ENCODE measurements at places on chromosomes 2 and 18.

DNA sequence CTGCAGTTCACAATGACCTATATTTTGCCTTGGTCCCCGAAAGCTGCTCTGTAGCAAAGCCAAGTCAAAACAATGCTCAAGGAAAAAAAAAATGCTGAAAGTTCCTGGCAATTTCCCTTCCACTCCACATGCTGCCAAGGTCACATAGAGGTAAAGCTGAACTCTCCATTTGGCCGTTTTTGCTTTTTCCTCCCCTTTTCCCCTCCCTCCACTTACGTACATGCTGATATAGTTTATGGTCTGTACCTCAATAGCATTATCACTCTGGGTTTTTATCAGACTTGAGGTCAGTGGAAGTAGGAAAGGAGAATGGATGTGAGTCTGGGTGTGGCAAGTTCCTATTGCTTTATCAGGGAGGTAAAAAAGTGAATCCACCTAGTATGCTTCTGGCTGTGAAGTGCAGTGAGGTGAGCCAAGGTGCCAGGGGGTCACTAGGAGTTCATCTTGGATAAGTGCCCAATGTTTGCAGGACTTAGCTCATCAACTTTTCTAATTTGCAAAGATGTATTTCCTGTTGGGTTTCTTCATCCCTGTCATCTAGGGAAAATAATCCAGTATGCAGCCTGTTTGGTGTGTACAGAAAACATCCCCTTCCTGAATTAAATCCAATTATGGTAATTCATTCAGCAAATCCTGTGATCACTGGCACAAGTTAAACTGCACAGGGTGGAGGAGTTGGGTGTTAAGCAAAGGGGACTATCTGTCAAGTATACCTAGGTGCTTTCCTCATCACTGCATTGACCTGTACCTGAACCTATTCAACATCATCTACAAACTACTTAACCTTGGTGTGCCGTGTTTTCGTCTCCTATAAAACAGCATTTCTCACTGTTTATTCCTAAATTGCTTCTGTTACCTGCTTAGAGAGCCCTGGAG lies 124.3 kb upstream of the CYP26B1 start:
- DNase-seq = no peak

GRCh38 chr2:121698318-121698930 lies 38.3 kb downstream of the NIFK start:
- DNase-seq = no peak

DNA sequence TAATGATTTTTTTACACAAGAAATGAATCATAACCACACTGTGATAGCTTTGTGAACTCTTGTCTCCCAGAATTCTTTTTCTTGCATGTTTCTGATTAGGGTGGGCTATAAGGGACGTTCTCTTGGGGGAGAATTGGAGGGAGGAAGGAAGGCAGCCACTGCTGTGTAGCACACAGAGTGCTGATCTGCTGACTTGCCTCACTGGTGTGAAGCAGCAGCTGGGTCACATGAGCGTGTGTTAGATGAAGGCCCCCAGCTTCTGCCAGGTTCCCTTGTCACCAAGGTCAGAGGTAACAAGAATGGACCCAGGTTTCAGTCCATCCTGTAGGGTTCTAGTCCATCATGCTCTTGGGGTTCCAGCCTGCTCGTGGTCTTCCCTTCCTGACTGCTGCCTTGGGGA lies 107.4 kb upstream of the GLI2 start:
- DNase-seq = no peak

GRCh38 chr2:43038696-43039094 lies 187.7 kb downstream of the ZFP36L2 start:
- peak; percentile 59 for DNase-seq

DNA sequence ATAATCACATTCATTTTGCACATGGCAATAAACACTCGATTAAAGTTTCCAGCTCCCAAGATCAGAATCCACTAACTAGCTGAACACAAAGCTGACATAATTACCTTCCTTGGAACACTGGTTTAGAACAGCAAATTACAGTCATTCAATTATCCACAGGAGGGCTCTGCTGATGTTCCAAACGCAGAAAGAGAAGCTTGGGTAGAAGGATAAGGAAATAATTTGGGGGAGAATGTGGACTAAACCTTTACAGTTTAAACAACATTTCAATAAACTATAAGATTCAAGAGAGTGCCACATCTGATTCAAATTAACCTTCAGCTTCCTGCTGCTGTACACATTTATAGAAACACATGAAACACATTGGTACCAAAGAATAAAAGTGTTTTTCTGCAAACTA lies 67.8 kb upstream of the ARL4C start:
- peak; percentile 34 for DNase-seq

DNA sequence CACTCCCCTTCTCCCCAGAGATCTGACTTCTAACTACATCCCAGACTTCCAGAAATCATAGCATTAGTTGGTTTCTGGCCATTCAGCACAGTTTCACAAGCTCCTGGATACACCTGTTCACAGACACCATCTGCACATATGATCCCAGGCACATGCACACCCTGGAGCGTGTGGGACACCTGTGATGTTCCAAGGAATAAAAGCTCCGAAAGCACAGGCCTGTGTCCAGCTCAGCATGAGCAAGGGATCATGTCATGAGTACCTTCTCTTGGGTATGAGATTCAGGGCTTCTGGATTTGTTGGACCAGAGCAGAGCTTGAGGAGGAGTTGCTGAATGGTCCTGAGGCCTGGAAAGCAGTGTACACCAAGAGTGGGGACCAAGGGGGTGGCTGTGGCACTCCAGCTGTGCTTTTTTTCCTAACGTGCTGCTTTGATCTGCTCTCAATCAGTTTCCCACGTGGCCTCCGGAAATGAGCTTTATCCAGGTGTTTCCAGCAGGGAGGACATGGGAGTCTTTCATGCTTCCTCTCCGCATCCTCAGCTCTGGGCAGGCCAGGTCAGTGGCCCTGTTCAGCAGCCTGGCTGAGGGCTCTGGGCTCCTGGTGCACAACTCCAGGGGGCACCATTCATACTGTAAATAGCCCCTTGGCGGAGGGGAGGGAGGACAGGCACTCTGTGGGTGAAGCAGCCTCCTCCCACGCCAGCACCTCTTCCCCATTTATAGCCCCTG lies 1.8 kb downstream of the DYSF start:
- no peak for DNase-seq

DNA sequence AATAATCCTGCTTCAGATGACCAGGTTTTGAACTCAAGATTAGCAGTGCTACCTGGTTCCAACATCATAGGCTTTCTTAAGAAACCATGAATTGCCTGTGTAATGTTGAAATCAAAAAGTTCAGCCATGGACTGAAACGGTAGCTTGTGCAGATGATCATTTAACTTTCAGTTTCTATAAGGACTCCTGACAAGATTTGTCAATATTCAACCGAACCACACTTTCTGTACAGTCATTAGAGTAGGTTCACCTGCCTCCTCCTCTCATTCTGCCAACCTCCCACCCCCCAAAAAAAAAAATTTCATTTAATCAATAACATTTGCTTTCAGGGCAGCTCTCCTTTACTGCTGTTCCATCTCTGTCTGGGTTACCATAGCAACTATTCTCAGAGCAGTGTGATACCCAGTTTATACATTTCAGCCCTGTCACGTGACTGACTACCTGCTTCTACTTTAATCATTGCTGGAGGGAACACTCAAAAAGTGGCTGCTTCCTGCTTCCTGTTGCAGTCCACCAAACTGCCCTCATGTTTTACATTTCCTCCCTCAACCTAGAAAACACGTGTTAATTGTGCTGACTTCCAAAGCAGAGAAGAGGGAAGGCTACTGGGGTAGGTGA lies 275.5 kb downstream of the SS18 start:
- DNase-seq = no peak

DNA sequence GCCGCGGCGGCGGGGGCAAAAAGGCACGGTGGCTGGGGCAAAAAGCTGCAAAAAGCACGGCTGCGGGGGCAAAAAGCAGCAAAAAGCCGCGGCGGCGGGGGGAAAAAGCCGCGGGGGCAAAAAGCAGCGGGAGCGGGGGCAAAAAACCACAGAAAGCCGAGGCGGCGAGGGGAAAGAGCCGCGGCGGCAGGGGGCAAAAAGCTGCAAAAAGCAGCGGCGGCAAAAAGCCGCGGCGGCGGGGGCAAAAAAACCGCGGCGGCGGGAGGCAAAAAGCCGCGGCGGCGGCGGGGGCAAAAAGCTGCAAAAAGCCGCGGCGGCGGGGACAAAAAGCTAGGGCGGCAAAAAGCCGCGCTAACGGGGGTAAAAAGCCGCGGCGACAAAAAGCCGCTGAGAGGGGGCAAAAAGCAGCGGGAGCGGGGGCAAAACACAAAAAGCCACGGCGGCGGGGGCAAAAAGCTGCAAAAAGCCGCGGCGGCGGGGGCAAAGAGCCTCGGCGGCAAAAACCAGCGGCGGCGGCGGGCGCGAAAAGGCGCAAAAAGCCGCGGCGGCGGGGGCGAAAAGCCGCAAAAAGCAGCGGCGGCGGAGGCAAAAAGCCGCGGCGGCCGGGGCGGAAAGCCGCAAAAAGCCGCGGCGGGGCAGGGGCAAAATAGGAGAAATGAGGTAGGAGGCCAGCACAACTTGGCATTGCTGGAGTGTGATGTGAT lies 123.4 kb downstream of the ANKRD30BL start:
- DNase-seq = peak; percentile 8

DNA sequence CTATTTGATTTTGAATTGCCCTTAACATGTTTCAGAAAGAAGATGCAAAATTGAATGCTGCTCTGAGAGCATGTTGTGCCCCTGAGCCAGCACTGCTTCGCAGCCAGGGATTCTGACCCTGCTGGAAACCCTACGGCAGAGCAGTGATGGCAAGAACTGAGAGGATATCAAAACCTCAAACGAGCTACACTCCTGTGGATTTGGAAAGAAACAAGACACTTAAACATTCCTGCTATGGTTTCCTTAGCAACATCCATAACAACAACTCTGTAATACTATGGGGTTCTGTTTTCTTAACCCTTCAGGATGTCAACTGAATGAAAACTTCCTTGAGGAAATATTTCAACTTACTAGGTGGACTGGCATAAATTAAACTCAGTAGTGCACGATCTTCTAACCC lies 649.1 kb downstream of the NYAP2 start:
- peak; percentile 65 for DNase-seq

- DNase-seq = peak; percentile 38
Measured at GRCh38 chr2:46555011-46555410, 75.6 kb downstream of the TMEM247 start.

DNA sequence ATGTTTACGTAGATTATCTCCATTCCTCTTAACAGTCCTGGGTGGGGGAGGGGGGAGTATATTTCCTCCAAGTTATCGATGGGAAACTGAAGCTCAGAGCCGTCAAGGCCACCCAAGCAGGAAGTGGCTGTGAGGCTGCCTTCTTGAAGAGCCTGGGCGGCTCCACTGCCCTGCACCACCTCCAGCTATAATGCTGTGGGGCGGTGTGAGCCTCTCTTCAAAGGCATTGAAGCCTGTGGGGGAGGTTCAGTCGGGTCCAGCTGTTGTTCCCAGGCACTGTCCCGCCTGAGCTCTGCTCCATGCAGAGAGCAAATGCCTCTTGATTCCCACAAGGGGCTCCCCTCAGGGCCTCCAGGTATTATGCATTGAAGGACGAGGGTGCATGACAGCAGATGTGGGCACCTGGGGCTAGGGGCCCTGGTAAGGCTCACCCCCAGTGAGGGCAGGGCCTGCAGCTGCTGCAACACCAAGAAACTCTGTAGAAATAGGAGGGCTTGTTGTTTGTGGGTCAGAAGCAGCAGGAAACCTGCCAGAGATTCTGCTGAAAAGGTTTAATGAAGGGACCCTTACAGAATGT lies 29.5 kb upstream of the LAPTM4A start:
- DNase-seq = no peak

GRCh38 chr2:239326831-239327535 lies 73.8 kb downstream of the HDAC4 start:
- peak; percentile 30 for DNase-seq

GRCh38 chr18:34809451-34810072 lies 99.5 kb downstream of the DTNA start:
- DNase-seq = peak; percentile 45

DNA sequence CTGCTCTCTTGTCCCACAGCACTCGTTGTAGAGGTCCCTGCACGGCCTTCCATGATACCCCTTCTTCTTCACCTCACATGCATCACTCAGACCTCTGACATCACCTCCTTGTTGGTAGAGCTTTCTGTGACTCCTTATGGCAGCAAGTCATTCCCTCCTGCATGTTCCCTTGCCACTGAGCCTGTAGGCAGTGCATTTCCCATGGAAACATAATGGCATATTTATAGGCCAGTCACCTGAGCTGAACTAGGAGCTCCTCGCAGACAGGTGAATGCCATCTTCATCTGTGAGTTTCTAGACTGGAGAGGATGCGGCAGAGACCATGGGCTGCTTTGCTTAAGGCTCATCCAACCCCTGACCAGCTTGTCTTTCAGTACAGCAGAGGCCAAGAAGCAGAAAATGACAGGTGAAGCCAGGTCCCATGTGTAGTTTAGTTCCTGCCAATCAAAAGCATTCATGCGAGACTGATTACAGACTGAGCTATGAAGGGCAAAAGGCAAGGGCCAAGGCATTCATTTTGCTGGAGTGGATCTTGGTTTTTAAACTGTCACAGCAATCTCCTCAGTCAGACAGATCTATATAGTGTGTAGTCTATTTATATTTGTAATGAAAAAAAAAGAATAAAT lies 59.4 kb upstream of the NEDD4L start:
- no peak for DNase-seq

GRCh38 chr2:120177001-120177621 lies 46.1 kb downstream of the TMEM185B start:
- no peak for DNase-seq

- DNase-seq = no peak
Measured at GRCh38 chr2:40758401-40759155, 306.7 kb upstream of the SLC8A1 start.

- no peak for DNase-seq
Measured at GRCh38 chr2:190827720-190828119, 52.9 kb upstream of the GLS start.

DNA sequence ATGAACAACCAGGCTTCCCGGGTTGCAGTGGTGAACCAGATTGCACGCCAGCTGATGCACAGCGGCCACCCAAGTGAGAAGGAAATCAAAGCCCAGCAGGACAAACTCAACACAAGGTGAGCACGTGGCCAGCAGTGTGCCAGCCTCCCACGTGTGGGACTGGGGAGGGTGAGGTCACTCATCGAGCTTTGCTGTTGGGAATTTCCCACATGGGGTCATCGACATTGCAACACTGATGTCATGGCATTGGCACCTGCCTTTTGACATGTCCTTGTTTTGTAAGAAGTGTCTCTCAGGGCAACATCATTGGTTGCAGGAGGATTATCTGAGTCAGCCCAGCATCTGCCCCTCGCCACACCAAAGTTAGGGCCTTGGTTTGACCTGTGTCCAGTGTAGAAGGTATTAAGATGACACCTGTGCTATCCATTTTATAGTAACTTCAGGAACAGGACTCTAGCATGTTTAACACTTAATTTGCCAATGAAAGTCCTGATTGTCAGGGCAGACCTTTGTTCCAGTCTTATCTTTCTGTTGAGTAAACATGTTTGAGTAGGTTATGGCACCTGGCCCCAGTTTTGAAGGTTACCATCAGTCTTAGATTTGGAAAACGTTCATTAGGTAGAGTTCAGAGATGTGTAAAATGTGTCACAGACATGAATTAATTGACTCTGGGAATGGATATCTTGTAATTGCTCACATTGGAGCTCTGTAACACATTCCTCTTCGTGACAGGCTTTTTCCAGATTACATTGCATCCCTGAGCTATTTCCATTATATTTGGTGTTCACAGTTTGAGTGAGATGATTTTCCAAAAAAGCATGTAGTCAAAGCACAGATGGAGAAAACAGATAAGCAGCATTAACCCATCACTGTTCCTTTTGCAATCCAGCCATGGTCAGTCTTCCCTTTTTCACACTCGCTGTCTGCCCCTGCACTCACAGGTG lies 93.3 kb upstream of the EML6 start:
- DNase-seq = peak; percentile 79

- DNase-seq = no peak
Measured at GRCh38 chr18:60112369-60112768, 212.6 kb downstream of the PMAIP1 start.

Measured in ELR (cell line).